Suppressor macrophage treated with lipopolysaccharide for 1 hour (primary cell): ENCODE measurements at places on chromosomes 13 and 19.

- DNase-seq, result no peak
Observed at GRCh38 chr13:92564942-92565341, 661.7 kb upstream of the GPC6 start.

- DNase-seq, result peak; percentile 96
Observed at GRCh38 chr13:44768775-44769581, 192.8 kb upstream of the TSC22D1 start.

DNA sequence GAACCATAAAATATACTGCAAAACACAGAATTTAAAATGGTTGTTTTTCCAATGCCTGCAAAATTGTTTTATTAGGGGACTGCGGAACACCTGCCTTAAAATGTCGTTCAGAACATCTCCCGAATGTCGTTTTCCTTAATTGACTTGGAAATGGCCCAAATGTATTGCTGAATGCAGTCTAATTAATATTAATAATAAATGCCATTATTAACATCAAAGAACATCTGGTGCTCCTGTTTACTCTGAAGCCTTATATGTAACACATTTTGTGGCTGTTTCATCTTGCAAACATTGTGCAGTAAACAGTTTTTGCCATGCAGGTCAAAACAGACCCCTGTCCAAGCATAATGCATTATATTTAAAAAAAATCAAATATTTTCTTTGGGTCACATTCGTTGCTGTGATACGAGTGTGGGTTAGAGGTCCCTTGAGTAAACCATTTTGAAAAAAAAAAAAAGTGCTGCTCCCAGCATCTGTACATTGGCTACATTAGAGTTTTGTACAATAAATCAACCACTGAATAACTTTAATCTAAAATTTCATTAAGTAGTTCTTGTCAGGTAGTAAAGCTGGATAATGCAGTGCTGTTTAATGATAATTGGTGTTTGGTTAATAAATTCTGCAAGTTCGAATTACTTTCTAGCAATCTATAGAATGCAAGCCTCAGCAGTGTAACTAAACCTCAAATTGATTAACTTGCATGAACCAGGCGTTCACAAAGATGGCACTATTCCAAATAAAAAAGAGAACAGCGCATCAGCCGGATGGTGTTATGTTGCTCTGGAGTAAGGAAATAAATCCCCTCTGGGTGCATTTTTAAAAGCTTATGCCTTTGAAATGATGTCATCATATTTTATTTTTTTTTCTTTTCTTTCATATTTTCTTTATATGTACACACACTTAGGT lies 140.2 kb downstream of the ZNF536 start:
- no peak for DNase-seq

GRCh38 chr13:21033856-21034602 lies 27.4 kb downstream of the LATS2 start:
- peak; percentile 30 for DNase-seq

GRCh38 chr19:37484406-37485168 lies 15.4 kb downstream of the ZNF570 start:
- no peak for DNase-seq

DNA sequence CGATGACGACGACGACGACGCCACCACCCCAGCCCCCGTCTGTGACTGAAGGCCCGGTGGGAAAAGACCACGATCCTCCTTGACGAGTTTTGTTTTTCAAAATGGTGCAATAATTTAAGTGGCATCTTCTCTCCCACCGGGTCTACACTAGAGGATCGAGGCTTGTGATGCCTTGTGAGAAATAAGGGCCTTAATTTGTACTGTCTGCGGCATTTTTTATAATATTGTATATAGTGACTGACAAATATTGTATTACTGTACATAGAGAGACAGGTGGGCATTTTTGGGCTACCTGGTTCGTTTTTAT lies 2.5 kb downstream of the KLF2 start:
- DNase-seq, result no peak

DNA sequence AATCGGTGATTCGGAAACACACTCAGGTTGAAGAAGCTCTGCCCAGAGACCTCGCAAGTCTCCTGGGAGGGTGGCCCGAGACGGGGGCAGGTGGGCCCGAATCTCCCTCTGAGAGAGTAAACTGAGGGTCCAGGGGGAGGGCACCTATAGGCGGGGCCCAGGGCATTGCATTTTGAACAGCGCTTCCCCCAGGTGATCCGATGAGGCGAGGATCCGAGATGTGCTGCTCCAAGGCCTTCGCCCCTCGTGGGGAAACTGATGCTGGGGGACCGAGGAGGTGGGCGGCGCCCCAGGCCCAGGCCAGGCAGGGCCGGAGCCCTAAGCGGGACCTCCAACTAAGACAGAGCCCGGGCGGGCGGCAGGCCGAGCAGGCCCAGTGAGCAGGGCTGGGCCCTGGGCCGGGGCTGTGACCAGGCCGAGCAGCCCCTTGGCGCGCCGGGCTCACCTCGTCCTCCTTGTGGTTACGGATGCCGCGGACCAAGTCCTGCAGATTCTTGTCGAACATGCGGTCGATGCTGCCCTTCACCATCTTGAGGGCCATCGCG lies 500 bp downstream of the AP3D1 start:
- peak; percentile 41 for DNase-seq

GRCh38 chr19:897442-898039 lies 4.3 kb downstream of the RNU6-9 start:
- DNase-seq, result no peak

- no peak for DNase-seq
Observed at GRCh38 chr19:781800-782184, 15.5 kb upstream of the PTBP1 start.

DNA sequence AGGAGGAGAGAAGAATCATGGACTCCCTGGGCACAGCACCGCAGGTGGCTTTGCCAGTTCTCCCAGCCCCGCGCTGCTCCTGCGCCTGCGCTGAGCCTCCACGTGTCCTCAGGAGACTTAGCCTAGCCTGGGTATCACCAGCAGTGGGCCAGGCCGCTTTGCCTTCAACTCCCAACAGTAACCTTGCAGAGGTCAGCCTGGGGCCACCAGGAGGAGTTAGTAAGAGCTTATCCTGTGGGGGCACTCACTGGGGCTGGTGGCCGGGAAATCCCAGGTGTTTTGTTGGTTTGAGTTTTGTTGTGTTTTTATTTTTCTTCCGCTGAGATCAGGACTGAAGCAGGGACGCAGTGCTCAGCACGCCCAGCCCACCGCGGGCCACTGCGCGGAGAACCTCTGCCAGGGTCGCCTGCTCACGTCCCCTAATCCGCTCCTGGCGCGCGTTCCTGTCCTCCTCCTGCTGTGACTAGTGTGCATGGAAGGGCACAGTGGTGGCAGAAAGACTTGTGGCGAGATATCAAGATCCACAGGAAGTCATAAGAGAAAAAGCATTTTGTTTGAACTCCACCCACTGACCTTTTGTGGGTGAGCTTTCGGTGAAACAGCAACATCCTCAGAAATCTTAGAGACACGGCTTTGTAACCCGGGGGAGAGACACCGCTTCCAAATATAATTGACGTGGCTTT lies 207.4 kb upstream of the RFC3 start:
- no peak for DNase-seq

- DNase-seq, result peak; percentile 82
Observed at GRCh38 chr19:51740356-51740755, 11.3 kb downstream of the FPR1 start.

- no peak for DNase-seq
Observed at GRCh38 chr13:111518161-111518792, 197.8 kb downstream of the TEX29 start.

GRCh38 chr19:4817467-4818277 lies 13.8 kb downstream of the TICAM1 start:
- no peak for DNase-seq

DNA sequence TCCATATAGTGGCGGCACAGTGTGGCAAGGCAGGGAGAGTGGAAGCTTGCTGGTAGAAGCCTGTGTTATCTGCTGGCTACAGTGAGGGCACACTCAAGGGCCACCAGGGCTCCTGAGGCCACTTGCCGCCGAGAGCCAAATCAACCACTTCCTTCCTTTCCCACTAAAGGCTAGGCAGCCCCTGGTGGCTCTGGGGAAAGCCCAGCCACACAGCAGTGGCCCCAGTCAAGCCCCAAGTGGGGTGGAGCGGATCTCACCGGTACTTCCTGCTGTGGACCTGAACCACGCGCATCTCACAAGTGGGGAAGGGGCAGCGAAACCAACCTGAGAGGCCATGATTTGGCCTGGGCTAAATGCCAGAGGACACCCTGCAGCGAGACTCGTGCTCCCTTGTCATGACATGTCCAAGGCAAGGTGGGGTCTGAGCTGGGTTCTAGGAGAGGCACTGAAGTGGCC lies 21.9 kb upstream of the SLC35E1 start:
- DNase-seq, result peak; percentile 44

DNA sequence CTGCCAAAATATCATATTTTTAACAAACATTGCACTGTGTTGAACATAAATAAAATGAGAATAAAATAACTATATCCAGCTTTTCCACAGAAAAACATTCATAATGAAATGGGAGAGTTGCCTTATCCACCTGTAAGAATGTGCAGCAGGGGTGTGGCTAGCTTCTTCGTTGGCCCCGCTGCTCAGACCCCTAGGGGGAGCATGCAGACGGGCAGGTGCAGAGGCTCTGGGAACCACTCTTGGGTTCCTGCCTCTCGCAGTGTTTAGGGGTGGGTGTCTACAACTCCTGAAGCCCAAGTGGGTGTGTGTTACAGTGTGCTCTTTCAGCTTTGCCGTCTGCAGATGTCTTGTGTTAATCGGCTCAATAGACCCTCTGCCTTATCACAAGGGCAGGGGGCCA lies 121.7 kb downstream of the SLITRK5 start:
- DNase-seq, result no peak

DNA sequence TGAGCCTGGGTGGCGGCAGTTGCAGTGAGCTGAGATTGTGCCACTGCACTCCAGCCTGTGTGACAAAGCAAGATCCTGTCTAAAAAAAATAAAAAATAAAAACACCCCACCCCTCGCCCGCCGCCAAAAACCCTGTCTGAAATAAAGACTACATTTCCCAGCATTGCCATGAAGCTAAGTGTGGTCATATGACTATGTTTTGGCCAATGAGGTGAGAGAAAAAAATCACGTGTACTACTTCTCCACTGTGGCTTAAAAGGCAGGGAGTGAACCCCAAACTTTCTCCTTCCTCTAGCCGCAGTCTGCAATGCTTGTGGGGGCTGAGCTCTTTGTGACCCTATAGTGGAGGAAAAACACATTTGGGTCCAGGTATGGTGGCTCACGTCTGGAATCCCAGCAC lies 54.9 kb downstream of the COLGALT1 start:
- DNase-seq, result peak; percentile 23

DNA sequence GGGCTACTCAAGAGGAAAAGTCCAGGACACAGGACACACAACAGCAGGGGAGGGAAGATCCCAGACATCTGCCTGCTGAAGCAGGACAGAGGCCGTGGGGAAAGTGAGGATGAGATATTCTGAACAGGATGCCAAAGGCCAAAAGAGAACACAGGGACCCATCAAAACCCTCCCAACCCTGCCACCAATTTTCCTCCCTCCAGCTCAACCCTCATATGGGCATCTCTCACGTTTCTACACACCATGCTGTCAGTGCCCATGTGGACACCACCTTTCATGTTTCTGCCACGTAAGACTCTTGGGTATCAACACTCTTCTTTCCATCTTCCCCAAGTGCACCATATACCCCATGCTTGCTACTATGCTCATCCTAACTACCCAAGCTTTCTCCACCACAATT lies 97.6 kb downstream of the RNASEH2B start:
- DNase-seq, result no peak

- DNase-seq, result no peak
Observed at GRCh38 chr13:33717775-33718174, 100.2 kb upstream of the RFC3 start.

GRCh38 chr13:47480121-47480520 lies 521.0 kb downstream of the SUCLA2 start:
- DNase-seq, result peak; percentile 22

- peak; percentile 26 for DNase-seq
Observed at GRCh38 chr19:55258476-55258827, 365 bp downstream of the PPP6R1 start.

- DNase-seq, result no peak
Observed at GRCh38 chr13:101447852-101448251, 4.6 kb upstream of the ITGBL1 start.

DNA sequence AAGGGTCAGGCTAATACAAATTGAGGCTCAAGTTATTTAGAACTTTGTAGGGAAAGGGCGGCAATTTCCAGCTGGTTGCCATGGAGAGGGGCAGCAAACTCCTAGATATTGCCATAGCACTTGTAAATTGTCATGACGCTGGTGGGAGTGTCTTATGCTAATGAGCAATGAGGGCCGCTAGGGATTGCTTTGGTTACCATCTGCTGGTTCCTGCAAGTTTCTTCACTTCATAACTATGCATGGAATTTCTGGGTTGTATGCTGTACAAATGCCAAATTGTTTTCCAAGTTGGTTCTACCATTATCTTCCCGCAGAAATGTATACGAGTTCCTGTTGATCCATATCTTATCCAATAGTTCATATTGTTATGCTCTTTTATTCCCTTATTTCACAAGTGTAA lies 1339.4 kb downstream of the EFNB2 start:
- no peak for DNase-seq

- DNase-seq, result no peak
Observed at GRCh38 chr13:66405908-66406802, 824.0 kb downstream of the PCDH9 start.

- peak; percentile 23 for DNase-seq
Observed at GRCh38 chr19:16073988-16074387, 2.3 kb upstream of the TPM4 start.
